Fibroblast of skin of scalp (primary cell): ENCODE measurements at places on chromosomes 3 and 15.

- DNase-seq, result peak; percentile 43
These were observed 29.3 kb downstream of the CTSH start for GRCh38 chr15:78915341-78916087.

- DNase-seq, result no peak
These were observed 339.6 kb upstream of the ARL6 start for GRCh38 chr3:97425002-97425401.

DNA sequence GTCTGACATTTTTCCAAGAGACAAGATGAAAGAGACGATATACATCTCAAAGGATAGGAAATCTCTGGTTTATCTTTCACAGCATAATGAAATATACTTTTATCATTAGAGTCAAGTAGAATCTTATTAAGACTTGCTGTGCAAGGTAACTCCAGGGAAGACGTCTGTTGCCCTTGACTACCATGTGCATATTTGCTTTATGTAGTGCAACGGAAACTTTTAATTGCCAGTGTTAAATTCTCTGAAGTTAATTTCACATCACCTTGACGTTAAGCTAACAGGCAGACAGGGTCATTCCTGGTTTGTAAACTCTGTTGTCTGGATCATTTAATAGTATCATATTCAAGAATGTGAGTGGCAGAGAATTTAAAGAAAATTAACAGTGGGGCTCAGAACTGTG, 82.8 kb downstream of the LRTM1 start:
- DNase-seq, result no peak

DNA sequence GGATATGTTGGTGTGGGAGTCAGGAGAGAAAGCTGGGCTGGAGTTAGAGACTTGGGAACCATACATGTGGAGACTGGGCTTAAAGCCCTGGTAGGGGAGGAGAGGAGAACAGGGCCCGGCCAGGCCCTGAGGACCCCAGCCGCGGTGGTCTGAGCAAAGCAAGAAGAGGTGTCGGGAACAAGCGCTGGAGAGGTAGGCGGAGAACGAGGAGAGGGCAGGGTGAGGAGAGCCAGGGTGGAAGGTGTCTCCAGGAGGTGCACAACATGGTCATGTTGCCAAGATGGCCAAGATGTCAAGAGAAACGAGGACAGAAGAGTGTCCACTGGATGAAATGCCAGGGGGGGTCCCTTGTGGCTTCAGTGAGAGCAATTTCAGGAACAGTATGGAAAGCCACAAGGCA, 5.5 kb downstream of the CHAC1 start:
- DNase-seq, result peak; percentile 18

GRCh38 chr3:106035619-106036018, 166.8 kb upstream of the CBLB start:
- no peak for DNase-seq

DNA sequence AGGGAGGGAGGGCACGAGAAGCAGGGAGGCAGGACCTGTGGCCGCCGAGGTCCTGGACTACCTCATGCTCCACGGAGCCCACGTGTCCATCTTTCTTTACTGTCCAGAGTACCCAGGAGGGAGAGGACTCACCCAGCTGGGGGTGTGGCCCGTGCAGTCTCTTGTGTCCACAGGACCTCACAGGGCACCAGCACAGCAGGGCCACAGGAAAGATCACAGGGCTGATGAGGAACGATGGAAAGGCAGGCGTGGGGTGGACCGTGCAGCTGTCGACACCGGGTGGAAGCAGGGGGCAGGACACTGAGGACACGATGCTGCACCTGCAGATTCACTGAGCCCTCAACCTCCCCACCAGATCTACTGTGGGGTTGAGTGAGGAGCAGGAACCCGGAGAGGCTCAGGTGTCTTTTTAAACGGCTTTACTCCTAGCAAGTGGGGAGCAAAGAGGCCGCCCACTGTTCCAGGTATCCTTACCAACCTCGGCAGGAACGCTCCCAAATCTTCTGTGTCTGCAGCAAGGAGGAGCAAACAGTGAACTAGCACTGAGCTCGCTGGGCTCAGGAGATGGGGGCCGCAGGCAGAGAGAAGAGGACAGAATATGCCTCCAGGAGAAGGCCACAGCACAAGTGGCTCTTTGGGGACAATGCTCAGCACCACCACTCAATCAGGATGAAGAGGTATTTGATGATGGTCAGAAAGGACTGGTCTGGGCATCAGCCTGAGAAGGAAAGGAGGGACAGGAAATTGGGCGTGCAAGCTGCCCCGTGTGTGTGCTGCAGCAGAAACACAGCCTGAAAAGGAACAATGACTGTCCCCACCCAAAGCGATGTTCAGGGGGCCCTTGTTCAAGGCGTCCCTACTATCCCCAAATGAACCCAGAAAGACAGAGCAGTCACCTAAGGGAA, 198.8 kb downstream of the XXYLT1 start:
- no peak for DNase-seq

DNA sequence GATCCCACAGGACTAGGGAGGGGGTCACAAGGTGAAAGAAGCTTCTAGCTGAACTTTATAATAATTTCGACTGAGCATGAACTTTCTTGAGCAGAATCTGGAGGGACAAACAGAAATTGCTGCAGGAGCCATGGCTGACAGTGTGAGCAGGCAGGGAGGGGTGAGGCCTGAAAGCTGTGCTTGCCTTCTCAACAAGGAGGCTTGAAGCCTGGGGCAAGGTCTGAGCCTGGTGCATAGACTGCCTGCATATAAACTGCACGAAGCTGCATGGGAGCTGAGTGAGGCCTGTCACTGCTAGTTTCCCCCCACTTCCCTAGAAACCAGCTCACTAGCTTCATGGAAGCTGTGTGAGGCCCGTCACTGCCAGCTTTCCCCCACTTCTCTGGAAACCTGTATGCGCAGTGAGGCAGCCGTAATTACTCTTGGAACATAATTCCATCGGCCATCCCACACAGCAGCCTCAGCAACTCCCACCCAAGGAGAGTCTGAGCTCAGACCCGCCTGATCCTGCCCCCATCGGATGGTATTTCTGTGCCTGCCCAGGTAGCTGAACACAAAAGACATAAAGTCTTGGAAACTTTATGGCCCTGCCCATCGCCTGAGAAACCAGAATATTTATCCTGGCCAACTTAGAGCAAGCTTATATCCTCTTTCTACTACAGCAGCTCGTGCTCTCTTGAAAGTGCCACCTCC, 136.5 kb downstream of the PLCH1 start:
- DNase-seq, result no peak

- no peak for DNase-seq
These were observed 138.5 kb downstream of the ALCAM start for GRCh38 chr3:105505170-105505569.
